Activated T-cell treated with anti-CD3 and anti-CD28 coated beads for 24 hours (primary cell): ENCODE measurements at places on chromosomes 1 and 21.

DNA sequence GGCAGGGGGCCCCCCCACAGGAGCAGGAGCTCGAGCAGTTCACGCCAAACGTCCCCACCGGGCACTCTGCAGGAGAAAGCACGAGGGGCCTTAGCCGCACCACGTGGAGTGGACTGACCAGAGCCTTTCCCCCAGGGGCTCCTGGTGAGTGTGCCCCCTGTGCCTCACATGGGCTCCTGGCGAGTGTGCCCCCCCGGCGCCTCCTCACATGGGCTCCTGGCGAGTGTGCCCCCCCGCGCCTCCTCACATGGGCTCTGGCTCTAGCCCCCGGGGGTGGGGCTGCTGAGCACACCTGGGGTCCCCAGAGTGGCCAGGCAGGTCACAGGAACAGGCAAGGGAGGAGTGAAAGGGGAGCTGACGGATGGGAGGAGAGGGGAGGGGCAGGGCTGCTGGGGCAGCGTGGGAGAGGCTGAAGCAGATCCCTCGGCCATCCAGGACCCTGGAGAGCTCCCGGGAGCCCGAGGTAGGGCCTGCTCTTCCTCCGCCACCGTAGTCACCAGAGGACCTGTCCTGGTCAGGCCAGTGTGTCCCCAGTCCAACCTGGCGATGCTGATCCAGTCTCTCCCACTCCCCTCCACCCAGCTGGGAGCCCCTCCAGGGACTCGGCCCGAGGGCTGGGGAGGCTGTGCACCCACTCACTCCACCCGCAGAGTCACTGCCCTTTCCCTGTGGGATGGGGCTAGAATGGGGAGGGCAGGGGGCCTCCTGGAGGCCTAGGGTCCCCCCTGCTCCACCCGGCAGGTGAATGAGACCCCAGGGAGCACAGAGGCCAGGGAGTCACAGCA lies 47.6 kb downstream of the ARHGEF16 start:
- no peak for DNase-seq

GRCh38 chr1:19936061-19936750 lies 12.8 kb upstream of the PLA2G2E start:
- no peak for DNase-seq

DNA sequence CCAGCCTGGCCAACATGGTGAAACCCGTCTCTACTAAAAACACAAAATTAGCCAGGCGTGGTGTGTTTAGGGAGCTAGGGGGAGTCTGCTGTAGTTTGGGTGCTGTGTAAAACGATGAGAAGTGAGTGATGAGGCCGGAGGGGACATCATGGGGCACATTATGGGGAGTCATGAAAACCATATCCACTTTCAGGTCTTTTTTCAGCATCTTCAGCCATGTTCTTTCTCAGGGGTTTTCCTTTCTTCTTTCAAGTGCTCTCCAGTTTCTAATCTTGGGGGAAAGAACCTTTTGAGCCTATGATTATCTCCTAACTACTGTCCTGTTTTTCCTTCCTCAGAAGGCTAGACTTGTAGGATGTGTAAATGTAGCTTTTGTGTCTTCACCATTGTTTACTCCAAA lies 14.4 kb downstream of the KDM4A start:
- no peak for DNase-seq

DNA sequence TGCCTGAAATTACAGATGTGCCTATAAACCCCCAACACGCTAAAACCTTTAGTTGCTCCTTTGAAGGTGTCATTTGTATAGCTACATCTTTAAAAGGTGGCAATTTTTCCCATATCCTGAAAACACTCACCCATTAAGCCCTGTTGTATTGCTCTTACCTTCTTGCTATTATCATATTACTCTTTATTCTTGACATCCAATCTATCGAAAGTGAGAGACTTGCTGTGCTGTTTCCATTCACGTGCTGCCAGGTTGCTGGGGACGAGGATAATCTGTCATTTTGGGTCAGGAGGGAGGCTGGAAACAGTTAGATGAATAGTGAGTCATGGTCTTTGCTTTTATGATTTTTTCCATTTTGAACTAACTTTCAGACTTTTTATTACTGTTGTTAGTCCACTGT lies 213.0 kb upstream of the PRMT6 start:
- no peak for DNase-seq

DNA sequence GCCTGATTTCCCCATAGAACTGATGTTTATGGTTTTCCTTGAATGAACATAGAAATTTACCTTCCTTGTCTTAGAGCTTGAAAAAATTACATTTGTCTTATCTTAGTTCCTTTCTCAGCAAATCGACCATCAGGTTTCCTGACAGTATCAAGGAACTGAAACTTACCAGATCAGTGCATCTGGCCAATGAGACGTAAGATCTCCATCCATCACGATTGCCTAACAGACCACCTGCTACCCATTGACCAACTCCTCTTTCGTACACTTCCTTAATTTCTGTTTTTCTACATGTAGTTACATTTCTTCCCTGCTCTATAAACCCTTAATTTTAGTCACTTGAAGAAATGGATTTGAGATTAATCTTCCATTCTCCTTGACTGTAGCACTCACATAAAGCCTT lies 57.4 kb upstream of the TMPRSS15 start:
- no peak for DNase-seq

DNA sequence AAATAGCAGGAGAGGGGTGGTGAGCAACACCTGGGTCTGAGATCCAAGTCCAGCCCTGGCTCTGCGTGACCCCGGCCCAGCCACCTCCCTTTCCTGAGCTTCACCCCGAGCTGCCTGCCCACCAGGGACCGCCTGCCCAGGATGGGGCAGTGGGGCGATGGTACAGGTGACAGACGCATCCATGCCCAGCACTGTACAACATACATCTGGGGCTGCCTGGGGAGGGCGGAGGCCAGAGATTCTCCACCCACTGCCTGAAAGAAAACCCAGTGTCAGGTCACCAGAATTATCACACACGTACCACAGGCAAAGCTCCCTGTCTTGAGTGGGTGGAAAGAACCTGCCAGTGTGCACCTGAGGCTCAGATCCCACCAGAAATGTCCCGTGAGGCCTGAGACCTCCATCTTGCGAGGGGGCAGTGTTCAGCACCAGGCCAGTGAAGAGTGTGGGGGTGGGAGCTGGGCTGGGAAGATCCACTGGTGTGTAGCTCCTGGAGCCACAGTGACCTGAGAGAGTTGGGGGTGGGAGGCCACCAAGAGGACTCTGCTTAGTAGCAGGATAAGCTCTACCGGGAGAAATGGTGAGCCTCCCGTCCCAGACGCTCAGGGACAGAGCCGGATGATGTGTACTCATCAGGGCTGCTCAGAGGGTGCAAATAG lies 81.5 kb downstream of the DMRTB1 start:
- no peak for DNase-seq

DNA sequence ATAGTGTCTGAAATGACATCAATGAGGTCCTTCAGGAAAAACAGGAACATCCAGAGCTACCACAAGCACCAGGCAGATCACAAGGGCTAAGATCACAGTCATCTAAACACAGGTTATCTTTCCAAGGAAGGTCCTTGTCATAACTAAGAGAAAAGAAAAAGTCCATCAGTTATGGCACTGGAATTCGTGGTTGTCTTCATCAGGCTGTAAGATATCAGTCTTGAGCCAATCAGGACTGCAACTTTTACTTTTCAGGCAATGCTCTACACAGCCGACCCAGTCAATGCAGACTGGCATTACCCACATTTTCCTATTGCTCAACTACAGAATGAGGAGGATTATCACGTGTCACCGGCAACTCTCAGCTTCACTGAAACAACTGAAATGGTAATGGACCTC lies 26.4 kb downstream of the SORT1 start:
- DNase-seq, result peak; percentile 2

- no peak for DNase-seq
Observed at GRCh38 chr1:56660293-56660692, 15.2 kb downstream of the PRKAA2 start.

GRCh38 chr1:143625886-143626285 lies 345.9 kb downstream of the FAM72C start:
- no peak for DNase-seq

DNA sequence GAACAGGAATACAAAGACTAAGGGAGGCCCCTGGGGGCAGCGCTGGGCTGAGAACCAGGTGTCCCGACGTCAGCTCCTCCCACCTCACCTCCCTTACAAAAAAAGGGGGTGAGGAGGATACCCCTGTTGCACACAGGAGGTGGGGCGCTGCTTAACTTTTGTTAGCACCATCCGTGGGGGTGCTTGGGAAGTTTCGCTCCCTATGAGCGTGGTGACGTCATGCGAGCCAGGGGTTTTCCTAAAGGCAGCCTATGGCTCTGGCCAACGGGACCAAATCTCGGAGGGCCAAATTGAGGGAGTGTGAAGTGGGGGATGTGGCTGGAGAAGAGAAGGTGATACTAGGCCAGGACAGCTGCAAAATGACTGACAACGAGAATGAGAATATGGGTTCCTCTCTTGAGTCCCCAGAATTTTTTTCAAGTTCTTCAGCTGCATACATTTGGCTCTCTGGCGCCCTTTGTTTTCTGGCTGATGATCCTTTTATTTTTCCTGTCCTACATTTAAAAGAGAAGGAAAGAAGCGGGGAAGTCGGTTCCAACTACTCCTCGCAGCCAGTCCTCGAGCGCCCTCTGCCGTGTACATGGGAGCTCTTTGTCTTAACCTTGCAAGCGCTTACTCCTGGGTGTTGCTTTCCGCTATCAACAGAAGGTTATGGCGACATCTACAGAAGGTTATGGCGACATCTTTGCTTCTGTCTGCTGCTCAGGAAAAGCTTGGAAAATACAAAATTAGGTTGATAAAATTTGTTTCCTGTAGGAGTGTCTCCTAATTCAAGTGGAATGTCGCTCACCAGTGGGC lies 48.0 kb upstream of the ZC3H11B start:
- no peak for DNase-seq

- no peak for DNase-seq
Observed at GRCh38 chr1:234132795-234133194, 228.3 kb downstream of the SLC35F3 start.

DNA sequence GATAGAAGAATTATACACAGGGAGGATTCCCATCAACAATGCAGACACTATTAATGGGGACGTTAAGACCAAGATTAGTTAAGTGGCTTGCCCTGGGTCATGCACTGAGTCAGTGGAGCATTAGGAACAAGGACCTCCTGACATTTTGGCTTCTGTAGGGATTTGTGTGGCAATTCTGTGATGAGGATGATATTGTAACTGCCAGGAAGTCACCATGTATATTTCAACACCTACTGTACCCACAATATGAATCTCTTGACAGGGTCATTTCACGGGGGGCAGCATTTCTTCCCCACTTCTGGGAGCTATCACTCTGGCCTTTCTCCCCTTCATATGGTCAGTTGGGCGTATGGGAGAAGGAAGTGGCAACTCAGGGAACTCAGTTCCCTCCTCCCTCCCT lies 134.9 kb downstream of the RUNX1 start:
- no peak for DNase-seq

- DNase-seq, result peak; percentile 19
Observed at GRCh38 chr21:34630536-34631143, 15.7 kb upstream of the RCAN1 start.

DNA sequence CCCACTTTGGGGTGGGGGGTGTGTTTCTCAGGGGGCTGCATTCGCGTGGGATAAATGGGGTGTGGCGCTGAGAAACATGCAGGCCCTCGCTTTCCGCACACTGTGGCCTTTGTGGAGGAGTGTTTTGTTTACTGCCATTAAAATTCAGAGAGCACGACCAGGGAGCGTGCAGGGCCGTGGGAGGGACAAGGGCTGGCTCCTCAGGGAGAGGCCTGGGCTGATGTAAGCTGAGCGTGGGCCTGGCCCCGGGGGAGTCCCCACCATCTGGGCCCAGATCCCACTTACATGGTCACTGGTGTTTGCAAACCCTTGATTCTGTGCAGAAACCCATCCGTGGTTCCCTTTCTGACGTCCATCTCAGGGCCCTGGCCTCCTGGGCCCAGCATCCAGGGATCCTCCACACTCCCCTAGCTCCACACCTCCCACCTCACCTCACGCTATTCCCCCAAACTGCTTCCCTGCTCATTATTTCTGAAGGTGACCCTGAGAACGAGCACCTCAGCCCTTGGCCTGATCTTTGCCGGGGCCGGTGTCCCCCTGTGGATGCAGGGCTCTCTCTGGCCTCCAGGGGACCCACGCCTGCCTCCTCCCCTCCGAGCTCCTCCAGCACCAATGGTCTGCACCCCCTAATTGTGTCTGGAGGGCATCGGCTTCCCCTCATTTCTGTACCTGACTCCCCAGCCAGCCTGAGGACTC lies 92.5 kb upstream of the SIM2 start:
- DNase-seq, result no peak

GRCh38 chr1:109475261-109475660 lies 8.4 kb upstream of the ATXN7L2 start:
- no peak for DNase-seq

GRCh38 chr1:86616871-86617270 lies 70.0 kb downstream of the CLCA4 start:
- DNase-seq, result no peak

DNA sequence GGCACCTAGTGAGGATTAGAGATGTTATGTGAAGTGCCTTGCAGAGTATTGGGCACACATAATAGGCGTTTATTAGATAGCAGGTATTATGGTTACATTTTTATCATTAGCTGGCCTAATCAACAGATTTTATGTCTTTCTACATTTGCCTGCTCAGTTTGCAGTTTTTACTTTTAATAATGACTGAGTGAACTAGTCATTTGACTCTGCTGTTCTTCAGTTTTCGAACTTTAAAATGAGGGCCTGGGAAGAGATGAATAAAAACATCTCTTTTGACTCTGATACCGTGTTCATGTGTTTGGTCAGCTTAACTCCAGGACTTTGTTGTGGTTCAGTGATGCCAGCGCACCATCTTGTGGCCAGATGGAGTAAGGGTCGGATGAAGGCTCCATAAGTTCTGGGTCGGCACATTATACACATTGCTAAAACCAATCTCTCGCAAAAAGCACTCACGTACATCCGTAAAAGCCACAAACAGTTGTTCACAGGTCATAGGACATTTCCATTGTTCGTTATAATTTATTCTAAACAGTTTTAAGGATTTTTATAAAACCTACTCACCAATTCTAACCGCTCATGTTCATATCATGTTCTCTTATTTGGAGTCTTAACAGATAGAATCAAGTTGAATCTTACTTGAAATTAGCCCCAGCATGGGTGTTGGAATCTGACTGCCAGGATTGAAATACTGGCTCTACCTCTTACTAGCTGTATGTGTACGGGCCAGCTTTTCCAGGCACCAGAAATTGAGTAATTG lies 78.4 kb upstream of the GPR88 start:
- DNase-seq, result peak; percentile 67

GRCh38 chr1:215192306-215192705 lies 109.8 kb downstream of the KCNK2 start:
- no peak for DNase-seq

- DNase-seq, result peak; percentile 20
Observed at GRCh38 chr21:37675202-37675801, 241.0 kb downstream of the KCNJ6 start.

- no peak for DNase-seq
Observed at GRCh38 chr1:10561497-10561896, 86.7 kb downstream of the PEX14 start.

DNA sequence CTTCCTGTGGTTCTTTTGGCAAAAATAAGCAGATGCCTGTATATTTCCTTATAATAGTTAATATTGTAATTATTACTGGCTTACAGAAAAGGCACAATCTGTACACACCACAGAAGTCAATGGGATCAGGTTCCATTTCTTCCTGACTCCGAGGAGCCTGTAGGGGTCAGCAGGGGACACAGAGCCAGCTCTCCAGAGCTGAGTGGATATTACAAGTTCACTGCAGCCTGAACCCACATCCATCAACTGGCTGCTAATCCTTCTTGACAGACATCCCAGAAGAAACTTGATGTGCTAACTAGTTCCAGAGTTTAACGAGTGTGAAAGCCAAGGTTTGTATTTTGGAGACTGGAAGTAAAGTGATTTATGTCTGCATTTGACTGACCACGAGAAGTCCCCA lies 203.8 kb downstream of the LMX1A start:
- DNase-seq, result no peak
